Spleen (tissue), 13 donors: ENCODE measurements at places on chromosomes 1 and 21. TPM values are rescaled to one million over a fixed set of nuclear protein-coding genes. Genes with fewer than 3 reads are reported as not detected.
A peak's percentile ranks its signal among the peaks of the same experiment; 100 is the strongest.

The OR6Y1 gene
- total RNA-seq = not detected

The SPRR2D gene
- total RNA-seq = not detected

DNA sequence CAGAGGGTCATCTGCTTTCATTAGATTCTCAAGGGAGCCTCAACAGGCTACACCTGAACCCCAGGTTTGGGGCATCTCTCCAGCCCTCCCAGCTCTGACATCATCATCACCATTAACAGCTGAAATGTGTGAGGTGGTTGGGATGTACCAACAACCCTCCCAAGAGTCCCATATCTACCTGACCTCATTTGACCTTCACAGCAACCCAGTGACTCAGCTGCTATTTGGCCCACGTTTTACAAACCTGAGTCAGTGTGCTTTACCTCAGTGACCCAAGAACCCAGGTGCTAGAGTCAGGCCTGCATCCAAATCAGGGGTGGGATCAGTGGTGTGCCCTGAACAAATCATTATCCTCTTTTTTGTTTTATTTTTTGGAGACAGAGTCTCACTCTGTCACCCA lies 53.3 kb upstream of the TINAGL1 start:
- DNase-seq = no peak

The LCK gene
- 45.9 TPM for total RNA-seq

DNA sequence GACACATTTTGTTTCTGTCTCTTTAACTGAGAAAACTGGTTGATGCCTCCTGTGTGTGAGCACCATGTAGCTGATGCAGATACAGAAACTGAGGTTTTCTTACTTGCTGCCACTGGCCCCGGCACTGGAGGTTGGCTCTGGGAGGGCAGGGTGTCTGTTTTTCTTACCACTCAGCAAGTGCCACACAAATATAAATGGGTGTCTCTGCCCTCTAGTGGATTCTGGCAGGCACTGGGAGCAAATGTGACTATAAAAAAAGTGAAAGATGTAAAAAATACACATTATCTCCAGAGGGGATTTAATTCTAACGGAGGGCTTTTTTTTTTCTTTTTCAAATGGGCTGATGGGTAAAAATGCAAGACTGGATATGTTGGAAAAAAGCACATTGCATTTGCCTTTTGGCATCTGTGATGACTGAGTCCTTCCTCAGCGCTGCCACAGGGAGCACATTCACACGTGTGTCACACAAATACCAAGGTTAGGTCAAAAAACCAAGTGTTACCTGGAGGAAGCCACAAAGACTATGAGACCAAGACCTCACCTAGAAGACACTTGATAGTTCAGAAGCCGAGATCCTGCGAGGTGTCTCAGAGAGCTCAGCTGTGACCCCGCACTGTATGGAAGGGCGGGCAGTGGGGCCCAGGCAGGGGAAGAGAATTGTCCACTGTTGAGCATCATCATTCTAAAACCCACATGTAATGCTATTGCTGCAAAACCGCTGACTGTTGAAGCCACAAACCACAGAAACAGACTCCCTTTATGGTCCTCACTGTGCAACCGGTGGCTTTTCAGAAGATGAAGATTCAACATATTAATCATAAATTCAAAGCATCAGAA lies 18.9 kb downstream of the PGBD2 start:
- peak; percentile 74 for DNase-seq

The HSF2BP gene
- not detected for total RNA-seq

GRCh38 chr1:221715321-221716169 lies 26.3 kb downstream of the DUSP10 start:
- no peak for DNase-seq

- DNase-seq = no peak
Observed at GRCh38 chr1:215380566-215380965, 186.5 kb upstream of the KCTD3 start.

DNA sequence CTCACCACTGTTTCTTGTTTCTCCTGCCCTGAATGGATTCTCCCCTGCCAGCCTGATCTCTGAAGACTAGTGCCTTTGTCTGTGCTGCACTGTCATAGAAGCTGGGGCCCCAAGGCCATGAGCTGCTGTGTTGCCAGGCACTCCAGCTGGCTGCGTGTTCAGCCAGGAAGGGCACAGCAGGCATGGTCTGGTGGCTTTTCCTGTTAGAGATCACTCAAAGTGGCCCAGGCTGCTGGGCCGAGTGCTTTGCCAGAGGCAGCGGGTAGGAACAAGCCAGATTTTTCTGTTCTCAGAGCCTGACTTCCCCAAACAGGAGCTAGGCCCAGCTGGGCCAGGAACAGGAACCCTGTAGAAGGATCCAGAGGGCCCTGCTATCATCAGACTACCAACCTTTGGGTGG lies 5.2 kb downstream of the ADPRS start:
- peak; percentile 83 for DNase-seq

GRCh38 chr1:7989762-7990428 lies 28.4 kb downstream of the PARK7 start:
- DNase-seq = no peak

The AKR7A3 gene
- total RNA-seq = 1.4 TPM

The SYCP1 gene
- total RNA-seq = not detected

DNA sequence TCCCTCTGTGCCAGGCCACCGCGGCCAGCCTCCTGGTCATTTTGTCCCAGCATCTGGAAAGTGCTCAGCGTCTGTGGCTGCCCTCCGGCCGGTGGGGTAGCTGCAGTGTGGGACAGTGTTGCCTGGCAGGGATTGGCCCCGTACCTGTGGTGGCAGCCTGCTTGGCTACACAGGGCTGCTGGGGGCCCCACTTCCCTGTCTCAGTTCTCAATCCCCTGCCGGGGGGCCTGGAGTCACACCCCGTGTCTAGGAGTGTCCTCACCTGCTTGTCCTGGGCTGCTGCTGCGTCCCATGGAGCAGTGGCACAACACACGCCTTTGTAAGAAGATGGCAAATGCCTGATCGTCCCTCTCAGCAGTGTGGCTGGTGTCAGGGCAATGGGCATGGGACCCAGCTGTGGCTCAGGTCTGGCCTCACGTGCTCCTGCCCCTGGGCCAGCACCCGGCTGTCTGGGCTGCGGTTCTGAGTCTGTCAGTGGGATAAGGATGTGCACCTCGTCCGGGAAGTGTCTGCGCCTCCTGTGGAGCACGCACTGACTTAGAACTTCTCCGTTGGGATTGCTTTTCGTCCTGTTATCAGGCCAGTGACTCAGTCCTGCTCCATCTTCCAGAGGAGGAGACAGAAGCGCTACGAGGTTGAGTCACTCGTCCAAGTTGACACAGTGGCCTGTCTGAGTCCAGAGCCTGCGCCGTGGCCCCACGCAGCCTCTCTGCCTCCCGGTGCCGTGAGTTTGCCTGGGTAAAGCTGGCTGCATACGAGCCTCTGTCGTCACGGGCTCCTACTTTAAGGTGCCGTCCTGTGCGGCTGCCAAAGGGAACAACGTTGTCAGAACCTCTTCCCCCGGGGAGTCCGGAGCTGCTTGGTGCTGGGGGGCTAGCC lies 41.0 kb downstream of the CRYAA start:
- peak; percentile 64 for DNase-seq

The BATF3 gene
- total RNA-seq = 11.4 TPM

DNA sequence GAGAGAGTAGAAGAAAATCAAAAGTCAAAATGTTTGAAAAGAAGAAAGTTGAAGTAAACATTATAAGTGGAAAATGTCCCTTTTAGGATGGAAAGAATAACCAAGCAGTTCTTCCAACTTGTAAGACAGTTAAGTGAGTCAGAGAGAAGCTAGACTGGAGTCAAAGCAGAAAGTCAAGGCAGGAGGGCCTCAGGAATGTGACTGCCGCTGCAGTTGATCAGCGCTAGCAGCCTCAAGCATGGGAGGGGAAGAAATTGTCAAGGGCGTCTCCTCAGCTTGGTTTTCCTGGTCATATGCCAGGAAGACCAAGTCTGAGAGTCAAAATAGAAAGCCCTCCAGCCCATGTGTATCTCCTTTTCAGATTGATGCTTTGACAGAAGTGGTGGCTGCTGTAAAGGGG lies 23.2 kb downstream of the HAO2 start:
- no peak for DNase-seq

The TCEA3 gene
- 18.6 TPM for total RNA-seq

The ZMPSTE24 gene
- 33.3 TPM for total RNA-seq

GRCh38 chr1:89734442-89734841 lies 86.4 kb upstream of the LRRC8D start:
- no peak for DNase-seq

DNA sequence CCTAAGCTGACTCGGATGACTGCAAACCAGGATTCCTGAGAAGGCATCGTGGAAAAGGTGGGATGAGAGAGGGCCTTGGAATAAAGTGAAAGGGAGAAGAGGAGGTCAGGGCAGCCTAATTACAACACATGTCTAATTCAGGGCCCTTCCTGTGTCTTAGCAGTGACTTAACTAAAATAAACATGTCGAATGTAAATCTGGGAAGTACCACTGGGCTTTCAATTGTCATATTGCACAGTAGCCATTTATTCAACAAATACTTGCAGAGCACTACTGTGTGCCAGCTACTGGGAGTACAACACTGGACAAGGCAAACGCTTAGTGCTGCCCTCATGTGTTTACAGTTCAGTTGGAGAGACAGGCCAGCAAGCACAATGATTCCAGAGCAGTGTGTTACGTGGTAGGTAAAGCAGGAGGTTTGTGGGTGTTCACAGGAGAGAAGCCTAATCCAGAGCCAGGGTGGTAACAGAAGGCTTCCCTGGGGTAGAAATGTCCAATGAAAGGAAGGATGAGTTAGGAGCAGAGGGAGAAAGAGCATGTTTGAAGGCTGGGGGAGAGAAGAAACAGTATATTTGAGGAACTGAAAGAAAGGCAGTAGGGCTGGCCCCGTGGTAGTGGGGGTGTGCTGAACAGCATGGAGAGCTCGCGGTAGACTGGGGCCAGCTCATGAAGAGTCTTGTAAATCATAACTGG lies 38.0 kb upstream of the RASAL2 start:
- no peak for DNase-seq

DNA sequence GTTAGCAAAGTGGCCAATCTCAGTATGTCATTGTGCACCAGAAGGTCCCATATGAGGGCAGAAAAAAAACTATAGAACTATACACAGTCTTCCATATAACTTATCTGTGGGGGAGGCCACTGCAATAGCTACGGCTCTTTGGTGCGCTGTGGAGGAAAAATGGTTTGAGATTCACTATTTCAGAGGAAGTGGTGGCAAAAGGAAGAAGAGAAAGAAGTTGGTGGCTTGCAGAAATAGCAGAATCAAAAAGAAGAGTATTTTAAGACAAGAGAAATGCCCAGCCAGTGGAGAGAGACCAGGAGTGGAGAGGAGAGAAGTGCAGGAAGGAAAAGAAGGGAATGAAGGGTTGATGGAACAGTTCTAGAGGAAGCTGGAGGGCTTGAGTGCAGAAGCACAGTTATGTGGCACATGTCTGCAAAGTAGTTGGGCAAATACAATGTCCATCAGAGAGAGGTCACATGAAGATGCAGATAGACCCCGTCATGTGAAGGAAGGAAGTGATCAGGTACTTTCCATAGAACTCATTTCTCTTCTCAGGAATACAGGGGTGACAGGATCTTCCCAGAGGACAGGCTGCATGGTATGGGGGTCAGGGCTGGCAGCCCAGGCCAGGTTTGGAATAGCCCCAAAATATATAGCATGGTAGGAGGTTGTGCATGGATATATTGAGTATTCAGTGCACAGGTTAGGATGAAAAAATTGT lies 64.6 kb downstream of the RUNX1 start:
- DNase-seq = no peak

GRCh38 chr1:175192111-175192629 lies 406 bp downstream of the KIAA0040 start:
- peak; percentile 82 for DNase-seq

- no peak for DNase-seq
Observed at GRCh38 chr1:25927521-25928265, 21.5 kb upstream of the STMN1 start.

The UBL4B gene
- total RNA-seq = not detected

DNA sequence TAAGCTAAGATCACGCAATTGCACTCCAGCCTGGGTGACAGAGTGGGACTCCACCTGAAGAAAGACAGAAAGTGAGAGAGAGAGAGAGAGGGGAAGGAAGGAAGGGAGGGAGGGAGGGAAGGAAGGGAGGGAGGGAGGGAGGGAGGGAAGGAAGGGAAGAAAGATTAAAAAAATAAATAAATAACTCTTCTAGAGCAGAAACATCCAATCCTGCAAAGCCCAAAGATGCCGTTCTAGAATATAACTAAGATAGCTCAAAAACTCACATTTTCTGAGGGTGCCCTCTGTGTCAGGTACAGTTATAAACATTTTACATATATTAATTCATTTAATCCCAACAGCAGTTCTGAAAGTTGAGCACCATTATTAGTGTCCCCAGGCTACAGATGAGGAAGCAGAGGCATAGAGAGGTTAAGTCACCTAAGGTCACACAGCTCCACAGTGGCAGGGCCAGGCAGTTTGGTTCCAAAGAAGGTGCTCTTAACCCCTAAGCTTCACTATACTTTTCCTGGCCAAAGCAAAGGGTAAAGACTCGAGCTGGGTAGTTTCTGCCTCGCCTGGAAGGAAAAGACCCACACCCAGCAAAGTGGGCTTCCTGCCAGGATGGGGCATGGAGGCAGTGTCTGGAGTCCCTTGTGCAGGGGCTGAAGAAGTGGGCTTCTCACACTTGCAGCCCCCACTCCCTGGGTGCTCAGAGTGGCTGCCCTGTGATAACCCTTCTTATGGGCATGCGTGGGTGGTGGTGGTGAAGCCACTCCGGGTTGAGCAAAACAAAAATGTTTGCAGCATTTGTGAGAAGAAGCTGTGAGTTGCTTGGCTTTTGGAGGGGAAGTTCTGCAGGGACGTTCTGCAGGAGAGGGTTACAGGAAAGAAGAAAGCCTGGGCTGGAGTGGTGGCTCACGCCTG lies 7.9 kb upstream of the PIK3CD start:
- no peak for DNase-seq

GRCh38 chr1:109485001-109485400 lies 1.3 kb downstream of the ATXN7L2 start:
- no peak for DNase-seq

DNA sequence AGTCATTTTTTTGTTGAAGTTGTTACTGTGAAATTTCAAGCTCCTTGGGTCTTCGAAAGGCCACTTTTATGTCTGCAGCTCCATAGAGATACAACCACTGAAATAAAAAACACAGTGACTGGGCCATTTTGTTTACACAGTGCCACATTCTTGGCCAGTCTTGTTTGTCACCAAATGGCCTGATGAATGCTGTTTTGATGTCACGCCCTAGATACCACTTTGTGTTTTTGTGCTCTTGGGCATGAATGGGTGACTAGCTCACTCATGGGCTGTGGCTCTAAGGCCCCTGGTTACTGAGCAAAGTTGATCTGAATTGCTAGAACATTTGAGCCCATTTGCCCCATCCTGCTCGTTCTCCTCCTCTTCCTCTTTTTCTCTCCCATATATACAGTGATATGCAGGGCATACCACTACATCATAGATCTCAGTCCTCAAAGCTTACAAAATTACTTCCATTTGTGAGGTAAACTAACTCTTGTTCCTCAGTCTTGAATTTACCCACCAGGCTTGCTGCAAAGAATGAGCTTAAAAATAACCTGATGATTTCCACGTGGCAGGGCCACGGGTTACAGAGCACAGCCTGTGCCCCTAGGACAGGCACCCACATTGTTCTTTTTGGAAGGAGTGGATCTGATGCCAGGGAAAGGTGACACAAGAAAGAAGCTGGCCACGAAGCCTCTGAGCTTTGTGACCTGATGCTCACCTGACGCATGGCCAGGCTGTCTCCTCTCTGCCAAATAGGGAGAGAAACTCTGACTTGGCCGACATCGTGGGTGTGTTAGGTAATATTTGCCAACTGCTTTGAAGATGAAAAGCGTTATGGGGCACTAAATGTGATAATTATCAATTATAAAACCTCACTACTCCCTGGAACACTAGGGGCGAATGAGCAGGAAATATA lies 92.4 kb downstream of the RUNX1 start:
- no peak for DNase-seq

The LCE3E gene
- total RNA-seq = not detected

- DNase-seq = no peak
Observed at GRCh38 chr1:219837994-219838294, 90.4 kb downstream of the SLC30A10 start.
